ENCODE measurements at places on chromosomes 2 and 18.

GRCh38 chr18:3453540-3454364 is 3.8 kb downstream of the TGIF1 start:
- DNase-seq = peak; percentile 98

DNA sequence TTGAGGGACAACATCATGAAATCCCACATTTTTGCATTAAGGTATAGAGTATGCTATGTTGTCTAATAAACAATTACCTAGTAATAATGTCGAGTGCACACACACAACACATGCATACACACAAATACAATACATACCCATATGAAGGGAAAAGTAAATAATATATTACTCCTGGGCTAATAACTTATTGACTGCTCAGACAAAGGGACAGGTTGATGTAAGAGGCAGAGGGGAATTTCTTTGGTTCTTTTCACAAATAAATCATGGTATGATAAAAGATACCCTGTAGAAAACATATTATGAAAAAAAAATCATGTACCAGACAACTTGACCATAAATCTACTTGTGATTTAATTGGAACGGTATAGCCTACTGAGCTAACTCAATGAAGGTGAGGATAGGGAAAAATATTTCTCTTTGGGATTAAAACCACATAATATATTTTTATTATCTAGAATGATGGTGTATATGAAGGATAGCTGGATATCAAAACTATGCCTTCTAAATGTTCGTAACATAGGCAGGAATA is 398.7 kb upstream of the LRRTM4 start:
- DNase-seq = no peak

GRCh38 chr2:2729246-2729645 is 398.2 kb upstream of the MYT1L start:
- DNase-seq = no peak

GRCh38 chr2:154452906-154453493 is 245.5 kb upstream of the KCNJ3 start:
- no peak for DNase-seq

- DNase-seq = no peak
Observed at GRCh38 chr2:85861180-85861579, 27.6 kb downstream of the ST3GAL5 start.

DNA sequence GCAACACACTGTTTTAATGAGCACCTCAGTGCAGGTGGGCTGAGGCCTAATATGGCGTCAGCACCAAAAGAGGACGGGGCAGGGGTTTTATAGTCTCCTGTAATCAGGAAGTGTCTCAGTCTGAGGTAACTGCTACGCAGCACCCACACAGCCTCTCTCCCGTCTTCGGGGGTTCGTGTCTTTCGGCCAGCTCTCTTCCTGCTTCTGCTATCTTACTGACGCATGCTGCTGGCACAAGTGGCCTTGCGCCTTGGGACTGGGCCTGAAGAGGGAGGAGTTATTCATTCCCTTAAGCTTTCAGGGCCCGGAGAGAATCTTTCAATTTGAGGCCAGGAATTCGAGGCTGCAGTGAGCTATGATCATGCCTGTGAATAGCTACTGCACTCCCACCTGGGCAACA is 14.5 kb upstream of the PAPOLG start:
- no peak for DNase-seq

GRCh38 chr2:64847930-64848329 is 141.3 kb upstream of the SLC1A4 start:
- no peak for DNase-seq

DNA sequence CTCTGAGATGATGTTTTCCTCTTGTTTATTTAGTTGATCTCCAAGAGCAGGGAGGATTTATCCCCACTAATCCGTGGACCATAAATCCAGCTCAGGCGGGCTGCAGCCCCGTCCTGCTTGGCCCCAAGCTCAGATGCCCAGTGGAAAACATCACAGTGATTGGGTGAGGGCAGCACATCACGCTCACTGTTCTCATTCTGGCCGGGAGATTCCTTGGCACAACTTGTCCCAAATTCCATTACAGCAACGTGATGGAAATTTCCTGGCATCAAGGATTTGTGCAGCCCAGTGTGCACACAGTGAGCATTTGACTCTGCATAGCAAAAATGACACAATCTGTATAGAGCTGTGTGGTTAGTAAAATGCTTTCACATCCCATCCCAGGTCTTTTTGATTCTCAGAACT is 96.8 kb downstream of the VAPA start:
- DNase-seq = peak; percentile 62

DNA sequence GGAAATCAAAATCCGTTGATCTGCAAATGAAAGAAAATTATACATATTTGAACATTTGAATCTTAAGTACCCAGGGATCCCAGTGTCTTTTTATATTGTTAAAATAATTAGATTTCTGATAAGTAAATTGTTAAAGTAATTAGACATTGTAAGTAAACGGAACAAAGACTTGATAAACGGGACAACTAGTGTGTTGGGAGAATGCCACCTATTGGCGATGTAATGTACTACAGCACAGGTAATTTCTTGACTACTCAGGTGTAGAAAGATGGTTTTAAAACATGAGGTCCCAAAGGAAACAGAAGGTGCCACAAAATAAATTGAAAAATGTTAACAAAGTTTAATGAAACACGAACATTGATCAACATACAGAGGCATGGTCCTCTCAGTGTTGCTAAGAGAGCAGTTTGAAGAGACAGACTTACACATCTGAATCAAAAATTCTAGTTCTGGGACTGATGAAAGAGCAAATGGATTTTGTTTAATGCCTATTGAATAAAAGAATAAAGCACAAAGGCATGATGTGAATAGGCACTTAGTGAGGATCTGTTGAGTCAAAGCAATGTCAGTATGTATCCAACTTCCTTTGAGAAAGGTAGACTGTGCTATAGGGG is 103.4 kb upstream of the RASGRP3 start:
- DNase-seq = no peak

DNA sequence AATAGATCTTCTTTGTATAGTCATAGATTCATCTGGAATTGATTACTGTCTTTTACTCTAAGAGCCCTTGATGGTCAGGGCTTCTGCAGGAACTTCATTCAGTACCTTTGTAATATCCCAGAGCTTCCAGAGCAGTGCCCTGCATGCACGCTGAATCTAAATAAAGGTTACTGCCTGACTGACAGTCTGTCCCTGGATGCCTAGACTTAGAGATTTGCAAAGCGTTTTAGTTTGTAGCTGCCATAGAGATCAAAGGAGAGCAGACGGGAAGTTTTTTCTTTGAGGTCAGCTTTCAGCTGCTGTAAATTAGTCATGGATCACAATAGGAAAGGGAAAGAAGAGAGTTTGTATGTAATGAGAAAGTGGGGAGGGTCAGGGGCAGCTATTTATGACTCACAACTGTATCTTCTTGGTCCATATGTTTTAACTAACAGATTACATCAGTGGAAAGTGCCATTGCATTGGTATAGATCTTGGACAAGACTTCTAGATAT is 45.2 kb upstream of the NYAP2 start:
- DNase-seq = peak; percentile 37

- no peak for DNase-seq
Observed at GRCh38 chr2:27772804-27773203, 1.3 kb downstream of the MRPL33 start.

- DNase-seq = no peak
Observed at GRCh38 chr2:236169741-236170589, 1.8 kb upstream of the GBX2 start.

GRCh38 chr18:79800371-79801180 is 2.8 kb downstream of the KCNG2 start:
- DNase-seq = no peak

DNA sequence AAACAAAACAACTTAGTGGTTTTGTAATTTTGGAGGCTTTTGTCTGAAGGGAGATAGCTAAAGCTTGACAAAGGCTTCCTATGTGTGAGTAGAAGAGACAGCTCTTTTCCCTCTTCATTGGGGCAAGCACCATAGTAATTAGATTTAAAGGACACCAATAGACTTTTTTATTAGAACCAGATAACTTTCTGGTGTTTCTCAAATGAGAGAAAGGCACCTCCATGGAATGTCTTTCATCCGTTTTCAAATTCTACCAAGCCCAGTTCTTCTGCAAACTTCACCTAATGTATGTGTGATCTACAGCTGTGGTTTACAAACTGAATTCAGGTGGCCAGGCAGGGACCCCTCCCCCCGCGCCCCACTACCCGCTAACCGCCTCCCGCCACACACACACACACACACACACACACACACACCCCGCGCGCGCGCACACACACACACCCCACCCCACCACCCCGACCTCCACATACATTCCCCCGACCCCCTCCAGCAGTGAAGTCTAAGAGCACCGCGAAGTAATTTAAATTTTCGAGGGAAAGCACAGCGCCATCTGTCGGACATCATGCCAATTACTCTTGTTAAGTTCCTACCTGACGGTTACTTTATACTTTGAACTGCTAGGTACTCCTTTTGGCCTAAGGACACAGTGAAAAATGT is 31.6 kb upstream of the PPP1R1C start:
- no peak for DNase-seq

GRCh38 chr2:228762565-228762964 is 508.5 kb downstream of the PID1 start:
- no peak for DNase-seq

- no peak for DNase-seq
Observed at GRCh38 chr2:141260911-141261310, 869.9 kb downstream of the LRP1B start.

DNA sequence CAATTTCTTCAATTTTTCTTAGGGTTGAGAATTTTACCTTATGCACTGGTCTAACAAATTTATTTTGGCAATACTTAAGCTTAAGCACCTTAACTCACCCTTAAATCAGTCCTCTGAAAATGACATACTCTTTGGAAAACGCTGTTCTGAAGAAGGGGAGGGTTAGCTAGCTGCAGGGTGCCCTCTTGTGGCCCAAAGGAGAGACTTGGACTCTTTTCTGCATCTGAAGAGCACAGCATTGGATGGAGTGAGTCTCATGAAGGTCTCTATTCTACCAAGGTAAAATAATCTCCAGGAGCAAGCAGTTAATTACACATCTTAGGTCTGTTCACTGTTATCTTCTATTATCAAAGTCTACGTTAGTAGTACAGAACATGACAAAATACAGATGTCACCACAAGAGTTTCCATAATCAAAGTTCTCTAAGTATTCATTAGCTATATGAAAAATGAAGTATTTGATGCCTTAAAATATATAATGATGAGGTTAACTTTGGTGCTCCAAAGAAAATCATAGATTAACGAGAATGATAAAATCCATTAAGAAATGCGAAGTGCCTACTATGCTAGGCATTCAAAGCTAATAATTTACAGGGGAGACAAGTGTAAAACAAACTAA is 24.4 kb downstream of the PUM2 start:
- DNase-seq = peak; percentile 9

DNA sequence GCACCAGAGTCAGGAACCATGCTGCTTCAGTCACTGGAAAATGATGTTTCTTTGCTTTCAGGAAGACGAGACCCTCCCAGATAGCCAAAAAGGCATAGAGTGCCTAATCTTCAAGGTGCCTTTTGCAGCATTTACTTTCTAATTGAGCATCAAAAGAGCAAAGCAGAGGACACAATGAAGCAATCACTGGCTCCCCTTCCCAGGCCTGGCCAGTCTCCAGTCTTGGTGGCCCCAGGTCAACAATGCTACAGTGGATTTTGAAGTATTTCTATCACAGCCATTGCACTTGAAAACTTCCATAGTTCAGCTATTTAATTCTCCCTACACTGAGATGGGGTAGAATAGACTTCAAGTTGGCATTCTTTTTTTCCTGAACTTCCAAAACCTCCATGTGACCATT is 15.4 kb downstream of the ZBTB7C start:
- DNase-seq = no peak

DNA sequence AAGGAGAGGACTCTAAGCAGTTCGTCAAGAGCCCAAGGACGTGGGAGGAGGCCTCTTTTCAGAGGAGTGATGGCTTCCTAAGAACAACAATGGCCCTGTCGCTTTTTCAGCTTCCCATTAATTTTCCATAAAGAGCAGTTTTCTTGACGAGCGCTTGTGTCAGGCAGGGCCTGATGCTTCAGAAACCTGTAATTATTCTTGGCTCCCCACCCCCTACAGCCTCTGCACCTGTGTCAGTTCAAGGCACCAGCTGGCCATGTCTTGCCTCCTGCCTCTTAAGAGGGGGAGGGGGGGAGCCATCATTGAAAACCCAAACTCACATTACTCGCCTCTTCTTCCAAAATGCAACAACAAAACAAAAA is 32.3 kb downstream of the KLF7 start:
- DNase-seq = no peak

GRCh38 chr2:55395724-55396605 is 23.7 kb downstream of the CCDC88A start:
- DNase-seq = no peak

GRCh38 chr2:113273027-113273551 is 5.6 kb downstream of the PAX8 start:
- no peak for DNase-seq
